ENCODE measurements at places on chromosomes 6 and 20.

DNA sequence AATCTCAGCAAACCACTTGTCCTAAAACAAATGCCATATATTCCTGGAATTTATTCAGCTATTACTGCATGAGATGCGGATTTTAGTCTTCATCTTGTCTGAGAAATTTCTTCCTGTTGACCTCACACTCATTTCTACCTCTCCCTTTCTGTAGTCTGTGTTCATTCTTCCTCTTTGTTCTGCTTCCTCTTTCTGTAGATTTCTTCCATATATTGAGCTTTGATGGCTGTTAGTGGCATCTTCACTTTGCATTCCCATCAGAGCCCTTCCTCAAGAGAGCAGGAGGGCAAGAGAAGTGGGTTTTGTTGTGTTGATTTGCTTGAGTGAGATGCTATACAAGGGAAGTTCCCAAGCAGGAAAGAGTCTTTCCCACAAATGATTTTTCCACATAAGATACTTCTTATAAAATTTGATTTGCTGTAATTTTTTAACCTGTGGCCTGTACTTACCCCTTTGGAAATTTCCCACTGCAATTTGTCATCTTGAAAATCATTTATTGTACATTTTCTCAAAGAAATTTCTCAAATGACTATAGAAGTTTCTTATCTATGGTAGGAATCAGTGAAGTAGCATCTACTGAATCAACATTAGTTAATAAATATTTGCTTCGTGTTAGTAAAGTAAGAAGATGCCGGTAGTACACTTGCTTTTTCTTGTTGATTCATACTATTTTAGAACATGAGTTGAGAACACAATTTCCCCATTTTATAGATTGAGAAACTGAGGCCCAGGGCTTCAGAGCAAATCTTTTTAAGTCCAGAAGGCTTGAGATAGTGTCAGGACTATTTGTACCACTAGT is 43.8 kb downstream of the MAP3K4 start:
- DNase-seq: no peak

GRCh38 chr20:59725476-59726280 is 121.3 kb downstream of the PHACTR3 start:
- DNase-seq: no peak

- DNase-seq: no peak
Measured at GRCh38 chr6:134816300-134816699, 133.6 kb downstream of the ALDH8A1 start.

DNA sequence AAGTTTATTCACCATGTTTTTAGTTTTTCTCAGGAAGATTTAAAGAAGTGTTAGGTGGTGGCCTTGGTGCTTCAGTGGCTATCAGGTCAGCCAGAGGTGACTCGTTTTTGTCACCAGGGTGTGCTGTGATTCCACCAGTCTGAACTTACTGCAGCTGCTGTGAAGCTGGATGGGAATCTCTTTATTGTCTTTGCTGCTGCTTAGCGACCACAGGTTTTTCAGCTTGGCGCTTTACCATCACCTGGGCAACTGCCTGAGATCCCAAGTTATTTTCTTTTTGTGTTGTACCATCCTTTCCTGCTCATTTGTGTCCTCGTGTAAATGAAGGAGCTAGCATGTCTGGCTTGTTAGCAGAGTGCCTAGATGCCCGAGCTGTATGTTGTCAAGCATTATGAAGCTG is 146.9 kb downstream of the MACROD2 start:
- peak; percentile 68 for DNase-seq

DNA sequence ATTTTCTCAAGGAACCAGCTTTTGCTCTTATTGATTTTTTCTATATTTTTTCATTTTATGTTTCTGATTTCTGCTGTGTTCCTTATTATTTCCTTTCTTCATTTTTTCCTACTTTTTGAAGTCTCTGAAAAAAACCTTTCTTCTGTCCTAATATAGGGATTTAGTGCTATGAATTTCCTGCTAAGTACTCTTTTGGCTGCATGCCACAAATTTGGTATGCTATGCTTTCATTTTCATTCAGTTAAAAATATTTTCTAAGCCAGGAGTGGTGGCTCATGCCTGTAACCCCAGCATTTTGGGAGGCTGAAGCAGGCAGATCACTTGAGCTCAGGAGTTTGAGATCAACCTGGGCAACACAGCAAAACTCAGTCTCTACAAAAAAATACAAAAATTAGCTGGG is 30.6 kb downstream of the SIRPD start:
- DNase-seq: no peak

DNA sequence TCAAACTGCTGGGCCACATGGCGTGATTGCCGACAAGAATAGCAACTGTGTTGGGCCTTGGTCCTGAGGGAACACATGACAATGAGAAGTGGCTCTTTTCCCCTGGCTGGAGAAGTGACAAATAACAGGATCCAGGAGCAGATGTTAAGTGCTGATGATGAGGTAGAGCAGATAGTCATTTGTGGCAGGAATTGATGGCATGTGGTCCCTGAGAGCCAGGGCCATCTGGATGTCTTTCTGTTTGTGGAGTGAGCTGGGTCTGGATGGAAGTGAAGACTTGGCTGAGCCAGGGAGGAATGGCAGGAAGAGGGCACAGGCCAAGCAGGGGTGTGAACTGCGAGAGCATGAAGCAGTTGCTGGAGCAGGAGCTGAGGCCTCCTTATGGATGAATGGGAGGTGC is 67.8 kb downstream of the SCAND1 start:
- no peak for DNase-seq

DNA sequence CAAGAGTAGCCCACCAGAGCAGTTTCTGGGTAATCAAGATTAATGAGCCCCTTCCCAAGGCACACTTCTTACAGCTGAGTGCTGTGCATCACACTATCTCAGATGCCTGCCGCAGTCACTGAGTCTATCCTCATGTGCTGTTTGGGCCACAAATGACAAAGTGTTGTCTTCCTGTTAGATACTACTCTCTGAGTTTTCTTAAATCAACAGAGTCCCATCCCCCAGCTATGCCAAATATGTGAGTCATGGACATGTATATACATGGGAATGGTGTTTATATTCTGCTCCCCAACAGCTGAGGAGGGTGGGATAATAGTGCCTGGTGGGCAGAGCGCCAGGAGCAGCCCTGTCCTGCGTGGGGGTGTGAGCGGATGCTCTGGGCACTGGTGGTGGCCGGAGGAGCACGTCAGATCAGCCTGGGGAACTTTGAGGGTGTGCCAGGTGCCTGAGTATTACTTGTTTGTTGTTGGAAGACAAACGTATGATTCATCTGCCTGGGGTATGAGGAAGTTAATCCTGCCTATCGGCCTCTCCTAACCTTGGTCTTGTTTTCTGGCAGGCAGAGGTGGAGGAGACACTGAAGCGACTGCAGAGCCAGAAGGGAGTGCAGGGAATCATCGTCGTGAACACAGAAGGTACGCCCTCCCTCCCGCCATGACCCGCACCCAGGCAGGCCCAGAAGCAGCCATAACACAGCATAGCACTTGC is 9.6 kb downstream of the DYNLRB1 start:
- peak; percentile 84 for DNase-seq

DNA sequence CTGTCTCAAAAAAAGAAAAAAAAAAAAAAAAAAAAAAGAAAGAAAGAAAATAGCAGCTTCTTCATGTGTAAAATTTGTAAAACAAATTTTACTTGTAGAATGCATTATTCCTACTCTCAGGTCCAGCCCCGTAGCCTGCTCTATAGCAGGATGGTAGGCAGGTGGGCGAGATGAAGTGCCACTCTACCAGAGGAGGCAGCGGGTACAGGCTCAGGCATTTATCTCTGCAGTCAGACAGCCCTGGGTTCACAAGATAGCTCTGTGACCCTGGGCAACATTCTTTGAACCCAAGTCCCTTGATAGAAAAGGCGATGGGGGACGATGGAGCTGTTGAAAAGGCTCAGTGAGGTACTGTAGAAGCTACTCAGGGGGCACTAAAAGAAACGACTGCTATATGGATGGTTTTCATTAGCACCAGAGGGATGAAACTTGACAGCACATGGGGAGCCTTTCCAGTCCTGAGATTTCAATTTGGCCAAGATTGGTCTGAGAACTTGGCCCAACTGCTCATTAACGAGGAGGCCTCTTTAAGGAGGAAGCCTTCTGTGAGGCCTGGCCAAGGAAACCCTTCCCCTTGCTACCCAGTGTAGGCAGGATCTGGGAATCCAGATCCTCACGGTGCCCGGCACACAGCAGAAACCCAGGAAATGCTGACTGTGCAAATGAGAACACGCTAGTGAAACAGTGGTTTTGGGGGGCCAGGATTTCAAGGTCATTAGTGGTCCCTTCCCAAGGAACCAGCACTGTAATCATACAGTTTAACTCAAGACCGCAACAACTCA is 63.1 kb downstream of the MYH7B start:
- DNase-seq: no peak
